ENCODE measurements at places on chromosomes 16 and 17. TPM values are rescaled to one million over a fixed set of nuclear protein-coding genes. Genes with fewer than 3 reads are reported as not detected.

GRCh38 chr17:16939606-16940115 lies 32.3 kb downstream of the TNFRSF13B start:
- DNase-seq: no peak

MYH8 gene
- total RNA-seq: not detected

GRCh38 chr17:6512552-6512951 lies 43.8 kb downstream of the PITPNM3 start:
- DNase-seq: no peak

- peak; percentile 68 for DNase-seq
Measured at GRCh38 chr16:29820271-29820701, at the start of gene MVP. Gene MVP, plus strand, starts transcription at chr16:29820462. Its CDS starts 10,088 bp downstream, at chr16:29830550.

SPNS2 gene
- 14.1 TPM for total RNA-seq

DNA sequence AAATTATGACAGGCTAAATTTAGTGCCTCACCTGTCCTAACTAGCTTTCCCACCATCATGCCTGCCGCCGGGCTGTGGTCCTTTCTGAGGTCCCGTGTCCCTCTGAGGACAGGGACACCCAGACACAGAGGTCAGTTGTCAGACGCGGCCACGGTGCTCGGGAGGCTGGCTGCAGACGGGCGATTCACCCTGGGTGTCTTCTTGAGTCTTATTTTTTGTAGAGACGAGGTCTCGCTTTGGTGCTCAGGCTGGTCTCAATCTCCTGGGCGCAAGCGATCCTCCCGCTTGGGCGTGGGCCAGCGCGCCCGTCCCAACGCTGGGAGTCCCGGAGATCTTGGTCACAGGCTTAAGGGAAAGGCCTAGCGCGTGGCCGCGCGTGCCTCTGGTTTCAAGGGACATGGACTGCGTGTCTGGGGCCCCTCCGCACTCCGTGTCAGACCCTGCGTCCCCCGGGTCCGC lies 797 bp upstream of the RAB11FIP3 start:
- no peak for DNase-seq

DNA sequence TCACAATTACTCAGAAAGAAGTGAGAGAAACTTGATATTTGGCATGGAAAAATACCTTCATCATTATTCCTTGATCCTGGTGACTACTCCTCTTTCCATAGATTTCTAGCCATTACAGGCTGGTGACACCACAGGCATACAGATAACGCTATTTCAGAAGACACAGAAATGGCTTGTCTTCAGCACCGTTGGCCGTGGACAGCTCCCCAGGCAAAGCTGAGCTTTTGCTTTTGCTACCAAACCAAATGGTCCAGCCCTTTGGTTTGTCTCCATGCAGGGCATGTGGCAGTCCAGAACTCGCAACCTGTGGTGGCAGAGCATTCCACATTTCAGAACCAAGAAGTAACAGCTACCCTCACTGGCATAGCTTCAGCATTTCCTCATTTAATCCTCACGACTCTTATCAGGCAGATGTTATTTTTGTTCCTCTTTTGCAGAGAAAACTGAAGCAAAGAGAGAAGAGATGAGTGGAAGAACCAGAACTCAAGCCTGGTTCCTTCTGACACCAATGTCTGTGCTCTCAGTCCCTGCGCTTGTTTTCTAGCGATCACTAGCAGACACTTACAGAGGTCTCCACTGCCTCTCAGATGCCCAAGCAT lies 55.5 kb downstream of the HS3ST4 start:
- DNase-seq: no peak

DNA sequence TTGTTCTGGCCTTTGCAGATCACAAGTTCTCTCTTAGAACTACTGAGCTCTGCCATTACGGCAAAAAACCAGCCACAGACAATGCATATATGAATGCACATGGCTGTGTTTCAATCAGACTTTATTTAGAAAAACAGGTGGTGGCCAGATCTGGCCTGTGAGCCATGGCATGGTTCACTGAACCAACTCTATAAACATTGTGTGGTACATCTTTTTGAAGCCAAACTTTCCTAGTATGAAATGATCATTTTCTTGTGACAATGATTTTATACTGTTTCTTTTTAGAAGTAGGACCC lies 65.9 kb upstream of the AMZ2 start:
- DNase-seq: no peak

DNA sequence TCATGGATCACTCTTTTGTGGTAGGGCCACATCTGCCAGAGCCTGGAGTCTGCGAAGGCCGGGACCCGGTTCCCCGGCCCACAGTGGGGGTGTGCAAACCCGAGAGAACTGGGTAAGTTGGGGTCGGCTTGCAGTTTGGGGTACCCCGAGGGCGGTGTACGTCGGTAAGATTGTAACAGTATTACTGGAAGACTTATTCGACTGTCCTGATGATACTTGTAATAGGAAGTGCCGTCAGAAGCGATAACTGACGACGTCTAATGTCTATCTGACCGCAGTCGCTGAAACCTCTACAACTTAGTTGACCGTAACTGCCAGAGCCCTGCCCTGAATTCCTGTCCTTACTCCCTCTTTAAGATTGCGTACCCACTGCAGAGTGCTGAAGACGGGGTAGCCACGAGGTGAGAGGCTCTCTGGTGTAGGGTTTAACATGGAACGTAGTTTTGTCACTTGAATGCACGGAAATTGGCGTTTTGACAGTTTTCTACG lies 24.0 kb downstream of the TRPV2 start:
- DNase-seq: no peak

DNA sequence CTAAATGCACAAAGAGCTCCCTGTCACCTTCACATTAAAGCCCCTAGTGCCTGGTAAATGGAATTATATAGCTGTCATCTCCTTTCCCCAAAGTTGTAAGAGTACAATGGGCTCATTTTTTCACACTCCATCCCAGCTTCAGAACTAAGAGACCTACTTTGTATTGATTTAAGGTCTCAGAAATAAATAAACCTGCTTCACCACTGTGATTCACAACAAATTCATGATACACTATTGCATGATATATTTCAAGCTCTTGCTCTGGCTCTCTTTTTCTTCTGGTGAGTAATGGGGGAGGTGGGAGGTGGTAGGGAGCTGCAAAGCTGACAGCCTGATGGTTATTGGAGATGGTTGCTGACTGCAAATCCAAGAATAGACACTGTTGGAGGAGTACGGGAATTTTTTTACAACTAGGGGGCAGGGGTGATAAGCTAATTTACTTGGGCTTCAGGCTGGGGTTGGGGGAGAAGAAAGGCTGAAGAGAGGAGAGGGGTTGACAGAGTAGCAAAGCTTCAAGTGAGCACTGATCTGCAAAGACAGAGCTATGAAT lies 189.9 kb downstream of the AATF start:
- no peak for DNase-seq

GRCh38 chr17:2401426-2402221 lies 764 bp upstream of the MNT start:
- peak; percentile 100 for DNase-seq

- no peak for DNase-seq
Measured at GRCh38 chr16:89409161-89409711, 81.1 kb downstream of the ANKRD11 start.

KRT32 gene
- total RNA-seq: not detected

CMTM2 gene
- total RNA-seq: not detected

- no peak for DNase-seq
Measured at GRCh38 chr16:19567560-19567959, 12.1 kb downstream of the VPS35L start.

- DNase-seq: no peak
Measured at GRCh38 chr16:14111713-14112538, 40.8 kb downstream of the MRTFB start.

- no peak for DNase-seq
Measured at GRCh38 chr16:84024854-84025253, 17.7 kb downstream of the SLC38A8 start.

GRCh38 chr16:4246777-4247459 lies 5.0 kb upstream of the SRL start:
- no peak for DNase-seq

GRCh38 chr17:66670206-66670605 lies 164.7 kb upstream of the CACNG5 start:
- DNase-seq: no peak

KCNG4 gene
- total RNA-seq: not detected

- no peak for DNase-seq
Measured at GRCh38 chr17:41678907-41679739, 9.6 kb upstream of the EIF1 start.

All from breast epithelium (tissue), 4 donors.